Neuronal stem cell (in vitro differentiated cells): ENCODE measurements at places on chromosomes 3 and 15.
A peak's percentile ranks its signal among the peaks of the same experiment; 100 is the strongest.

DNA sequence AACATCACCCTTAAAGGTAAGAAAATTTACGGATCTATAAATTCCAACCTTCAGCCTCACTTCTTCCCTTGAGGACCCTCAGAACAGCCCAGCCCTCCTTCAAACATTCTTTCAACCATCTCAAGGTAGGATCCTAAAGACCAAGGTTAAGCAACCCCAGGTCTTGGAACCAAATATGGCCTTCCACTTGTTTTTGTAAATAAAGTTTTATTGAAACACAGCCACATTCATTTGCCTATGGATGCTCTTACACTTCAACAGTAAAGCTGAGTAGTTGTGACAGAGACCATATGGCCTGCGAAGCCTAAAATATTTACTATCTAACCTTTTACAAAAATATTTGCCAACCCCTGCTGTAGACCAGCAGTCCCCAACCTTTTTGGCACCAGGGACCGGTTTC lies 70.4 kb upstream of the NTRK3 start:
- H3K4me1 ChIP-seq = no peaks in the 10 kb centered on the region
- H3K27ac ChIP-seq = no peak overlapping the region
- no peaks in the 10 kb centered on the region for H3K27me3 ChIP-seq

DNA sequence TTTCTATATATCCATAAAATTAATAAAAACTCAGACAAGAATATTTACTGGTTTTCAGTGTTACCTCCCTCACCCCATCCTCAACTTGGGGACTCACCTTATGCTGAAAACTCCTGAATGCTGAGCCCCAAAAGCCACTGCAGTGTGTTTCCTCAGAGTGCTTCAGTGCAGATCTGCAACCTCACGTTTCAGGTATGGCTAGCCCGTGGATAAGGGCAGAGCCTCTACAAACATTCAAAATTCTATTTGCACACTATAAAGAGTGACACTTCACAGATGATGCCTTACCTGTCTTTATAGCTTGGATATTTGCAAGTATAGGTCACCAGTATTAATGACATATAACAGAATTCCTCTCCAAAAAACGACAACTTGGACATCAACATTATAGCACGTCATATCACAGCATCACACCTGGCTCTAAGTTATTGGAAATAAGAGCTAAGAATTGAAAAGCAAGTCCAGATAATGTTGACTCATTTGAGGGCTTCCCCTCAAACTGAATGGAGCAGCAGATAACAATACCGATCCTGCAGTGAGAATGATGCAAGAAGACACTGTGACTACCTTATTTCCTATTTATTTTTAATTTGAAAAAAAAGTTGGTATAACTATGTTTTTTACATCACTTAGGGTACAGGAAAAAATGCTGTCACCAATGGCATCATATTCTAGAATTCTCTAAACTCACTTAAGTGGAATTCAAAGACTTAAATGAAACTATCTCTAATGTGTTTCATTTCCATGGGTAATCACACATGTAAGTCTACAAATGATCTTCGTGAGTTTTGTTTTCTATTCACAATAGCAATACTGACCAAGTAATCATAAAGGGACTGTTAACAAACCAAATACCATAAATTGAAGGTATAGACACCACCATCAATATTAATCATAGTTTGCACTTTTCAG lies 40.7 kb upstream of the RSL24D1 start:
- H3K27ac ChIP-seq = no peak overlapping the region
- H3K36me3 ChIP-seq = no peaks in the 10 kb centered on the region
- H3K4me1 ChIP-seq = no peaks in the 10 kb centered on the region
- no peak overlapping the region for H3K4me3 ChIP-seq

GRCh38 chr15:79004336-79004735 lies 59.5 kb upstream of the CTSH start:
- no peak overlapping the region for H3K27ac ChIP-seq
- H3K36me3 ChIP-seq = no peaks in the 10 kb centered on the region
- peaks cover 26% of the 10 kb centered on the region for H3K4me1 ChIP-seq
- no peak for DNase-seq
- no peak overlapping the region for H3K4me3 ChIP-seq
- no peaks in the 10 kb centered on the region for H3K27me3 ChIP-seq

GRCh38 chr15:71276336-71276665 lies 161.0 kb downstream of the THSD4 start:
- no peak overlapping the region for H3K4me3 ChIP-seq
- no peak for DNase-seq
- H3K27me3 ChIP-seq = no peaks in the 10 kb centered on the region
- H3K36me3 ChIP-seq = no peaks in the 10 kb centered on the region
- H3K4me1 ChIP-seq = no peaks in the 10 kb centered on the region

DNA sequence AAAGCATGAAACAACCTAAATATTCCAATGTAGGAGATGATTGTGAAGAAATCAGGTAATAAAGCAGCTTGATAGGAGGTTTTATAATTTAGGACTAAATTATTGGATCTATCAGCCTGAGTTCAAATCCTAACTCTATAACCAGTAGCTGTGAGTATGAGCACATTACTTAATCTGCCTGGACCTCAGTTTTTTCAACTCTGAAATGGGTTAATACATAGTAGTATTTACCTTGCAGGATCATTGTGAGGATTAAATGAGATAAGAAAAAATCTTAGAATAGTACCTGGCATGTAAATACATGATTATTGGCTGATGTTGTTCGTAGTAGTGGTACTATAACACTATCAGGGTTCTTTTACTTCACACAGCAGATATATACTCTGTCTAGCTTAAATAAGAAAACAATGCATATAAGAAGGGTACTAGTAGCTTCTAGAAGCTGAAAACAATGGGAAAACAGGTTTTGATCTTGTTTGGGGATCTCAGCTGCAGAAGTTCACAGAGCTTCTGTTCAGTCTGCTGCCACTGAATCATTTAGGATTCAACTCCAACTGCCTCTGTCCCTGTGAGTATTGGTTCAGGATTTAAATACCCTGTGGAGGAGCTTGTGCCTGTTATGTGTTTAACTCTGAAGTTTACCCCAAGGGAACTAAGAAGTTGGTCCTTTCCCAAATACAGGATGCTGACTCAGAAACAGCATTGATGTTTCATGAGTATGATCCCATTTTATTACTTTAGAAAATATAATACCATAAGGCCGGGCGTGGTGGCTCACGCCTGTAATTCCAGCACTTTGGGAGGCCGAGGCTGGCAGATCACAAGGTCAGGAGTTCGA lies 34.2 kb downstream of the KAT2B start:
- no peak for DNase-seq
- H3K4me1 ChIP-seq = peaks cover 4% of the 10 kb centered on the region
- no peaks in the 10 kb centered on the region for H3K36me3 ChIP-seq
- no peak overlapping the region for H3K27ac ChIP-seq
- no peaks in the 10 kb centered on the region for H3K27me3 ChIP-seq

GRCh38 chr3:134516905-134517304 lies 31.0 kb downstream of the CEP63 start:
- H3K36me3 ChIP-seq = peaks cover 16% of the 10 kb centered on the region
- no peak overlapping the region for H3K4me3 ChIP-seq
- H3K4me1 ChIP-seq = no peaks in the 10 kb centered on the region
- no peaks in the 10 kb centered on the region for H3K27me3 ChIP-seq

GRCh38 chr3:138899351-138899991 lies 47.5 kb downstream of the FOXL2 start:
- no peaks in the 10 kb centered on the region for H3K4me1 ChIP-seq
- no peak overlapping the region for H3K4me3 ChIP-seq
- no peaks in the 10 kb centered on the region for H3K27me3 ChIP-seq
- H3K36me3 ChIP-seq = no peaks in the 10 kb centered on the region
- H3K27ac ChIP-seq = no peak overlapping the region

GRCh38 chr3:43769885-43770425 lies 79.2 kb downstream of the ABHD5 start:
- peak overlapping the region; percentile 43 for H3K4me3 ChIP-seq
- no peak overlapping the region for H3K27ac ChIP-seq
- H3K4me1 ChIP-seq = peaks cover 15% of the 10 kb centered on the region
- no peaks in the 10 kb centered on the region for H3K27me3 ChIP-seq

- H3K27me3 ChIP-seq = no peaks in the 10 kb centered on the region
- H3K4me1 ChIP-seq = peaks cover 22% of the 10 kb centered on the region
- no peak overlapping the region for H3K4me3 ChIP-seq
- DNase-seq = no peak
- no peaks in the 10 kb centered on the region for H3K36me3 ChIP-seq
Observed at GRCh38 chr3:112688819-112689218, 47.9 kb upstream of the CCDC80 start.

DNA sequence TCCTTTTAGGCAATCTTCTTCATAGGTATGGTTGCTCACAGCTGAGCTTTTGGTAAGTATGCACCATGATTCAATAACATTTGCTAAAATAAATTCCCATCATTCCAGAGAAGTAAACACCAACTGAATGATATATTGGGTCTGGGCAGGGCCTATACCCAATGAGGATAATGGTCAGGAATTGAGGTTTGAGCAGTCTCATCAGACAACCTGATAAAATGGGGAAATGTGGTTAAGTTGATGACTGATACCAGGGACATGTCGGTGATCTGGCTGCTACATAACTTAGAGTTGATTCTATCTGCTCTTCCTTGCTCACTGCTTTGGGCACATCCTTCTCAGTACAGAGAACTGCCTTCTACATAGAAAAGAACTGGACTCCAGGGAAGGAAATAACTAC lies 92.9 kb downstream of the GPR156 start:
- no peaks in the 10 kb centered on the region for H3K36me3 ChIP-seq
- H3K27me3 ChIP-seq = no peaks in the 10 kb centered on the region
- no peak overlapping the region for H3K4me3 ChIP-seq
- no peak for DNase-seq
- no peak overlapping the region for H3K27ac ChIP-seq

GRCh38 chr3:79253271-79253670 lies 514.5 kb downstream of the ROBO1 start:
- no peaks in the 10 kb centered on the region for H3K27me3 ChIP-seq
- no peak overlapping the region for H3K27ac ChIP-seq
- no peak overlapping the region for H3K4me3 ChIP-seq
- H3K4me1 ChIP-seq = no peaks in the 10 kb centered on the region

DNA sequence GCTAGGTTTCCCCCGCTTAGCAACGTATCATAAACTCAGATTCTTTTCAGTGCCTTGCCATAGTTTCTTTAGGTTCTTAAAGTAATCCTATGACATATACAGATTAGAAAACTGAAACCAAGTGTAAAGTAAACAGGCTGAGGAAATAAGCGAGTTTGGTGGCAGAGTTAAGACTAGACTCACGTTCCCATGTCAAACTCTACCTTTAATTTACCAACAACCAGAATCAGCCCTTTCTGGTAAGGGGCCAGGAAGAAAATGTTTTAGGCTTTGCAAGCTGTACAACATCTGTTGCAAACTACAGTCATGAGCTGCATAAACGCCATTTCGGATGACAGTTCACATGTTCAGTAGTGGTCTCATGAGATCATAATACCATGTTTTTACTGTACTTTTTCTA lies 128.0 kb upstream of the PRICKLE2 start:
- no peaks in the 10 kb centered on the region for H3K36me3 ChIP-seq
- H3K27ac ChIP-seq = no peak overlapping the region
- peaks cover 18% of the 10 kb centered on the region for H3K4me1 ChIP-seq
- no peaks in the 10 kb centered on the region for H3K27me3 ChIP-seq
- H3K4me3 ChIP-seq = no peak overlapping the region

DNA sequence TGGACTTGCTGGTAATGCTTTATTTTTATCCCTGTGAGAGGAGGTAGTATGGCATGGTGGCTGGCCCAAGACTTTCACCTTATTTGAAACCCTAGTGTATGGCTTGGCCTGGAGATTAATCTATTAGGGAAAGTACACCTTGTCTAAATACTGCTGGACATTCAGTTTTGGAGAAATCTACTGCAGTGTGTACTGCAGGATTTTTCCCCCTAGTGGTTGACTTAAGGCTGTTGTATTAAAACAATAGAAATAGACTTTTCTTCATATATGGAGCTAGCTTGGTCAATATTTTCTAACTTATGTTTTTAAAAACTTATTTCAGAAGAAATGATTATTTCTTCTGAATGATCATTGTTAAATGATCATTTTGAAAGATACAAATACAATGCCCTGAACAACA lies 13.9 kb upstream of the SLITRK3 start:
- H3K27me3 ChIP-seq = no peaks in the 10 kb centered on the region
- H3K36me3 ChIP-seq = no peaks in the 10 kb centered on the region
- H3K27ac ChIP-seq = no peak overlapping the region
- H3K4me1 ChIP-seq = no peaks in the 10 kb centered on the region
- no peak for DNase-seq

GRCh38 chr3:101676216-101676764 lies 642 bp downstream of the ZBTB11 start:
- H3K4me3 ChIP-seq = peak overlapping the region; percentile 94
- no peaks in the 10 kb centered on the region for H3K27me3 ChIP-seq
- peaks cover 5% of the 10 kb centered on the region for H3K4me1 ChIP-seq
- peak; percentile 94 for DNase-seq
- peaks cover 28% of the 10 kb centered on the region for H3K36me3 ChIP-seq

DNA sequence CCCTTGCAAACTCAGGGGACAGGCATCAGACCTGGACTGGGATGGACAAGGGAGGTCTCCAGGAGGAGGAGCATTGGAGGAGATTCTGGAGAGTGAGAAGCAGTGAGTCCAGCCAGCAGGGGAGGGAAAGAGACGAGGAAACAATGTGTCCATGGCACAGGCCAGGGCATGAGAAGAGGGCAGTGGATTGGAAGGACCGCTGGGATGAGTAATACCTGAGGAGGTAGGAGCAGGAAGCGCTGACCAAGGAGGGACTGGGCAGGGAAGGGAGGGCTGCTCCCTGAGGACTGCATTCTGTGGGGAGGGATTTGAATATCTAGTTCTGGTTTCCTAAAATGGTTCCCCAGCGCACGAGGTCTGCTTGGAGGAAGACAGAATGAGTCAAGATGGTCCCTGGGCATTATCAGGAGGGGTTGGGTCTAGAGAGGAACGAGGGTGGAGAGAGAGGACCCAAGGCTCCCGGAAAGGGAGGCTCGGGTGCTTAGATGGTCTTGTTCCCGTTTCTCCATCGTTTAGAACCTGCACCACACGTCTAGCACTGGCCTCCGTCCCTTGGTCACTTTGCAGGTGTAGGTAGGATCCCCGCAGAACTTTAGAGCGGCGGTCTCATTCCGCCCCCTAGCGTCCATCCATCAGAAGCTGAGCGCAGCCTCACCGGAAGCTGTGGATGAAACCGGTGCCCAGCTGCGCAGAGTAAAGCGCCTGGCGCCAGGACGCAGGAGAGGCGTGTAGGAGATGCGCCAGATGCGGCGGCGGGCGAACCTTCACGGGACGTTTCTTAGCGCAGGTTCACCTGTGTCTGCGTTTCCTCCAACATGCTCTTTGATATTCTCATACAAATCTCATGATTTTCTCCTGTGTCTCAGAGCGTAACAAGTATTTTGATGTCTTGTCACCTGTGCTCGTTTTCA lies 190.7 kb upstream of the NDN start:
- no peak overlapping the region for H3K27ac ChIP-seq
- H3K4me3 ChIP-seq = no peak overlapping the region
- no peaks in the 10 kb centered on the region for H3K36me3 ChIP-seq
- no peaks in the 10 kb centered on the region for H3K4me1 ChIP-seq

DNA sequence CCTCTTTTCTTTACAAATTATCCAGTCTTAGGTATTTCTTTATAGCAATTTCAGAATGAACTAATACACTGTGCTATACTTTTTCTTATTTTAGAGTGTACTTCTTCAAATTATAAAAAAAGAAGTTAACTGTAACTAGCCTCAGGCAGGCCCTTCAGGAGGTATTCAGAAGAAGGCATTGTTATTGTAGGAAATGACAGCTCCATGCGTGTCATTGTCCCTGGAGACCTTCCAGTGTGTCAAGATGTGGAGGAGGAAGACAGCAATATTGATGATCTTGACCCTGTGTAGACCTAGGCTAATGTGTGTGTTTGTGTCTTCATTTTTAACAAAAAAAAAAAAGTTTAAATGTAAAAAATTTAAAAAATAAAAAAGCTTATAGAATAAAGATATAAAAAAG lies 55.5 kb downstream of the IL12A start:
- no peaks in the 10 kb centered on the region for H3K36me3 ChIP-seq
- no peak for DNase-seq
- H3K4me1 ChIP-seq = peaks cover 4% of the 10 kb centered on the region
- no peak overlapping the region for H3K4me3 ChIP-seq
